Activated T-cell treated with anti-CD3 and anti-CD28 coated beads for 48 hours (primary cell): ENCODE measurements at places on chromosomes 2 and 18.

GRCh38 chr2:2619995-2620394, 288.9 kb upstream of the MYT1L start:
- no peak for DNase-seq

DNA sequence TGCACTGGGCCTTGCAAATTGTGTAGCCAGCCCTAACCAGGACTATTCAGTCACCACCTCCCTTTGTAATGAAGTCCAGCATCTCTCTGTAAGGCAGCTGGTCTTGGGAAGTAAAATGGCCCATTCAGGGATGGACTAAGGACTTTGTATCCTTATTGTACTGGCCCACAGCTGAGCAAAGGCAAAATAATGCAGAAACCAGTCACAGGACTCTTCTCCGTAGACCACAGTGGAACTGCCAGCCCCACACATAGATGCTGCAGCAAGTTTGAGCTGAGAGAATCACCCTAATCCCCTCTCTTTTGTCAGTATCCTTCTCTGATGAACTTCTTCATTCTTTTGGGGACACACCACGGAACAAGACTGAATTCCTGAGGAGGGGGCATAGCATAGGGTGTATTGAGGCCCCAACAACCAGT, 73.6 kb upstream of the RTN4 start:
- no peak for DNase-seq

DNA sequence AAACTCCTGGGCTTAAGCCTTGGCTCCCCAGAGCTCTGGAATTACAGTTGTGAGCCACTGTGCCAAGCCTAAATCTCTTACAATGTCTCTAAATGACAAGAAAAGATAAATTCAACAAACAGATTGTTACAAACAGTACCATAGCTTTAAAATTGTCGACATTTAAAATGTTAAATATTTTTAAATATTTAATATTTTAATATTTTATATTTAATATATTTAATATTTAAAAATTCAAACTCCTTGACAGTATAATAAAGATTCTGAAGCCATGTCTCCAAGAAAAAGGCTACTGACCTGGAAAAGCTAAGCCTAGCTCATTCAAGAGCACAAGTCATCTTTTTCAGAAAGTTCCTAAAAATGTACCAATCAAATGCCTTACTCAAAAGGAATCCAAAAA, 75.3 kb downstream of the INPP5D start:
- no peak for DNase-seq

- no peak for DNase-seq
Observed at GRCh38 chr2:96158554-96158940, 13.3 kb upstream of the DUSP2 start.

GRCh38 chr2:176461809-176462670, 192.8 kb downstream of the MTX2 start:
- DNase-seq = no peak

GRCh38 chr18:58080451-58080850, 36.4 kb downstream of the NEDD4L start:
- no peak for DNase-seq

GRCh38 chr2:61910603-61911002, 5.1 kb downstream of the COMMD1 start:
- DNase-seq = no peak

GRCh38 chr2:16169381-16169960, 229.1 kb downstream of the MYCN start:
- no peak for DNase-seq
